Hindlimb muscle (tissue), 1 donor: ENCODE measurements at places on chromosomes 12 and 14.

- no peak for DNase-seq
These were observed 45.1 kb downstream of the MYF5 start for GRCh38 chr12:80761838-80762237.

- DNase-seq: no peak
These were observed 43.7 kb downstream of the DDX11 start for GRCh38 chr12:31117203-31118011.

DNA sequence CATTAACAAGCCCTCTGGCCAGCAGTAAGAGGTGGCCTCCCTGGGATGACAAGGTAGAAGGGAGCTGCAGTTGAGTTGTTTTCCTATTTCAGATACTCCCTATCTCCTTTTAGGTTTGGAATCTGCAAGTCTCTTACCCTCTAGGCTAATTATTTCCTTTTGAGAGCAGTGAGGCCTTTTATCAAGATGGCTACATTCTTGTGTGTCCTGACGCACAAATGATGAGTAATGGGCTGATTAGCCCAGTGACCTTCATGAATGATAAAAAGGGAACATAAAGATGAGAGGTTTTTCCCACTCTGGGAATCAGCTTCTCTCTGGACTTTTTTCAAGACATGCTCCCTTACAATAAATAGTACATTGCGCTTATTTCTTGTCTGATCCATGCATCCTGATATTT lies 22.9 kb downstream of the DYRK2 start:
- no peak for DNase-seq

DNA sequence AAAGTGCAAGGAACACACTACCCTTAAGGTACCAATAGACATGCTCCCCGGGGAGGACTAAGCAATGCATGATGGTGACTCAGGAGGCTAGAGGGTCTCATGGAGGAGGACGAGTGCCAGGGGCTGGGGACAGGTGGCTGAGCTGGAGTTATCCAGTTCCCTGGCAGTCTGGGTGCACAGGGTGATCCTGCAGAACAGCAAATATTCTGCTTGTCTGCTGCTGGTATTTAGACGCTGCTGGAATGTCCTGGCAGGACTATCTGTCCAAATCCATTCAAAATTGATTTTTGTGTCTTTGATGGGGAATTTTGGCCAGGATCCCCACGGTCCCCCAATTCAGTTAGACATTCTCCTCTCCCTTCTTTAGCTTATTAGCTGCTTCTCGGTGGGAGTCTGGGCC lies 138.7 kb downstream of the C12orf75 start:
- no peak for DNase-seq

GRCh38 chr14:49769171-49769570 lies 1.2 kb downstream of the KLHDC2 start:
- DNase-seq: no peak

GRCh38 chr12:25840678-25841465 lies 117.6 kb upstream of the RASSF8 start:
- no peak for DNase-seq
